ENCODE measurements at places on chromosomes 11 and 22.

DNA sequence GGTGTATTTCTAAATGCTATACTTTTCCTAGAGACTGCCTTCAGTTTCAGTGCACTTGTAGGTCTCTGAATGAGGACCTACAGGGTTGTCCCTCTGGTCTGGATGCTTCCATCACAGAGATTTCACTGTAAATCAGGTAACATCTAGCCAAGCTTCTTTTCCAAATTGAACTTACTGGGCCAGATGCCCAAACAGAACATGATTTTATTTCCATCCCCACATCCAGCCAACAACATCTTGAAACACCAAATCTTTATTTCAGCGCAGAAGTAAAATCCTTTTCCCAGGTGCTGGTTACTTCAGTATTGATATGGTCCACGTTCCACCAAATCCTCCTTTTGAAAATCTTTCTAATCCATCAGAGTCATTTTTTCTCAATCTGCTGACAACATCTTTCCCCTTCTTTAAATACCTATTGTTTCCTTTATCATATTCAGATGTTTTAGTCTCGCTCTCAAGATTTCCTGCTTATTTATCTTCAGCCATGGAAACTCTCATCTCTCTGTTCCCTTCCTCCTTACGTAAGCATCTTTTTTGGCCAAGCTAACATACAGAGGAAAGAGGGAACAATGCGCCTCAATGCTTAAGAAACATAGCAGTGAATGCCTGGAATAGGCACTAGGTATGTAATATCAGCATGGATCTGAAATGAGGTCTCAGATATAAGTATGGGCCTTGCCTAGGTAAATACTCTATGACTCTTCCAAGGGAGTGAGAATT is 201.2 kb upstream of the MTNR1B start:
- no peak for DNase-seq

GRCh38 chr11:31160504-31161422 is 208.8 kb downstream of the DCDC1 start:
- no peak for DNase-seq

DNA sequence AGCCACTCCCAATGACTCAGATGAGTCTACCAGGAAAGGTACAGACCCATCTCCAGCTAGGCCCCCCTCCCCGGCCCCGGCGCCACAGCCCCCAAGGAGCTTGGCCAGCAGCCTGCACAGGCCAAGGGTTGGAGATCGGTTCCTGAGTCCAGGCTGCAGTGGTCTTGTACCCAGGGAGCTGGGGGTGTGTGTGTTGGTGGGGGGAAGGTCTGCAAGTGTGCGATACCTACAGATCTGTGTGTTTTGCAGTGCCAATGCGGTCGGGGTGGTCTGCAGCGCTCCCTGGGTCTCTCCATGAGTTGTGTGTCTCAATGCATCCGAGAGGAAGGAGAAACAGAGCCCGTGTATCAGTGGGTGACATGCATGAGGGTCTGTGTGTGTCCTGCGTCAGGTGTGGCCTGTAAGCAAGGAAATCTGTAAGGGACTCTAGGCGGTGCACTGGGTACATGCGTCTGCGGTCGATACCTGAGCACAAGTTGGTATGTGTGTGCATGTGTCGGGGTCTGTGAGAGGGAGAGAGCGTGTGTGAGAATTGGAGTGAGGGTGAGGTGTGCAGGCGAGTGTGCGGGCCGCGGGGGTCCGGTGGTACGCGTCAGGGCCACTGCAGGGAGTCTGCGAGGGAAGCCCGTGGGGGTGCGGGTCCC is 645 bp downstream of the CDC42BPG start:
- DNase-seq, result no peak

GRCh38 chr11:77244277-77245027 is 57.0 kb downstream of the GDPD4 start:
- DNase-seq, result no peak

GRCh38 chr11:8684600-8685290 is 2.2 kb downstream of the RPL27A start:
- DNase-seq, result no peak

GRCh38 chr22:37406441-37407235 is 20.6 kb downstream of the ELFN2 start:
- DNase-seq, result no peak

DNA sequence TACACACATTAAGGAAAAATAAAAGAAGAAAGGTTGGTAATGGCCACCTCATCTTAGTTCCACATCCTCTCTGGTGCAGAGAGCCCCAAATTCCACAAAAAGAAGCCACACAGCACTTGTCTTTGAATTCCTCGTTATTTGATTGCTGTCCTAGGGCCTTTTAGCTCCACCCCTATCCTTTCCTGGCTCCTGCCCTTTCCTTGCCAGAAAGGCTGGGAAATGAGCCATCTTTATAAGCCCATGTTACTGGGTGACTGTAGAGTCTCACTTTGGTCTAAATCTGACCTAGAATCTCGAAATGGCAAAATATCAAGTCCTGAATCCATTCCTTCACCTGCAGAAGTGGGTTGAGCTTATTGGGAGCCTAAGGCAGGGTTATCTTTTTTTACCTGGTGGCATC is 4.3 kb upstream of the TMEM132A start:
- DNase-seq, result no peak

DNA sequence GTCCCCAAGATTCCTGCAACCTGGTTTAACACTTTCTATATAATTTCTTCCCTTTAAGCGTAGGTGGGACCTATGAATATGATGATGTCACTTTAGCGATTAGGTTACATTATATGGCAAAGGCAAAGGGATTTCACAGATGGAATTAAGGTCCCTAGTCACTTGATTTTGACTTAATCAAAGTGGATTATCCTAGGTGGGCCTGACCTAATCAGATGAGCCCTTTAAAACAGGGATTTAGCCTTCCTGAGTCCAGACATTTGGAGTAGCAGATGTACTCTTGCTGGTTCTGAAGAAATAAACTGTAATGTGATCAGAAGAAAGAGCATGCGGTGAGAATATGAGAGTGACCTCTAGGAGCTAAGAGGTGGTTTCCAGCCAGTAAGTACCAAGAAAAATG is 67.8 kb upstream of the LIN7C start:
- no peak for DNase-seq

DNA sequence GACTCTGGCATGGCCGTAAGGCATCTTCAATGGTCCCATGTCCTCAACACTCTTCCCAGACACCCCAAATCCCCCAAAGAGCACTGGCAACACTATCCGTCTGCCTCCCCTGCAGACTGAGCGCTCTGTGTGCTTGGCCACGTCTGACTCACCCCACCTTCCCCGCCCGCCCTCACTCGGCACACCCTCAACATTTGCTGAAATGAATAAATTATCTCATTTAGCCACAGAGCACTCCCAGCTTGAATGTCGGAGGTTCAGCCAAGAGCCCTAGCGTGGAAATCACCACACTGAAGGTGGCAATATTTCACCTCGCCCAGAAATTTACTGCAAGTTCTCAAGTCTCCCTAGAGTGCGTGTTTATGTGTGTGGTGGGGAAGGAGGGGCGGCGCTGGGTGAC is 46.6 kb upstream of the TCF20 start:
- DNase-seq, result peak; percentile 14
